Iris pigment epithelial cell (primary cell): ENCODE measurements at places on chromosomes 5 and 9.
A peak's percentile ranks its signal among the peaks of the same experiment; 100 is the strongest.

DNA sequence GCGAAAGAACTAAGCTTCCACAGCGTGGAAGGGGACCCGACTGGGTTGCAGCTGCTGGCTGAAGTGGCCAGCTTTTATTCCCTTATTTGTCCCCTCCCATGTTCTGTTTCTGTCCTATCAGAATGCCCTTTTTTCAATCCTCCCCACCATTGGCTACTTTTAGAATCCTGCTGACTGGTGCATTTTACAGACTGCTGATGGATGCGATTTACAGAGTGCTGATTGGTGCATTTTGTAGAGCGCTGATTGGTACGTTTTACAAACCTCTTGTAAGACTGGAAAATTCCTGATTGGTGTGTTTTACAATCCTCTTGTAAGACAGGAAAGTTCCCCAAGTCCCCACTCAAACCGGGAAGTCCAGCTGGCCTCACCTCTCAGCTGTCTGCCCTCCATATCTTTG is 50.7 kb downstream of the KLF9 start:
- no peak for DNase-seq

GRCh38 chr5:40221796-40222195 is 457.9 kb upstream of the PTGER4 start:
- peak; percentile 81 for DNase-seq

DNA sequence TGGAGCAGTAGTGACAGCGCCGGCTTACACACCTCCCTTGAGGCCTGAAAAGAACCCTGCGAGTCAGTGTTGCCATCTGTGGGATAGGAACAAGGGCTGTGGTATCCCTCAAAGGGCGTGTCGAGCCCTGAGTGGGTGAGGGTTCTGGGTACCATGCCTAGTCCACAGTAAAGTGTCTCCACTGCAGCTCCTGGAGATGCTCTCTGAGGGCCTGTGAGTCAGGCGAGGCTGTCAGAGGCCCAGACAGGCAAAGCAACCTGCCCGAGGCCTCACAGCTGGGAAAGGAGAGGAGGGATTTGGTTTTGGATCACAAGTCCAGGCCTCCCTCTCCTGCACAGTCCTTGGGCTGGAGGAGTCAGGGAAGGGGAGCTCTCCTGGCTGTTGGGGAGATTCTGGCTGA is 6.1 kb downstream of the PRRX2 start:
- DNase-seq: peak; percentile 24

- DNase-seq: no peak
Observed at GRCh38 chr9:106981396-106982287, 118.7 kb downstream of the ZNF462 start.

DNA sequence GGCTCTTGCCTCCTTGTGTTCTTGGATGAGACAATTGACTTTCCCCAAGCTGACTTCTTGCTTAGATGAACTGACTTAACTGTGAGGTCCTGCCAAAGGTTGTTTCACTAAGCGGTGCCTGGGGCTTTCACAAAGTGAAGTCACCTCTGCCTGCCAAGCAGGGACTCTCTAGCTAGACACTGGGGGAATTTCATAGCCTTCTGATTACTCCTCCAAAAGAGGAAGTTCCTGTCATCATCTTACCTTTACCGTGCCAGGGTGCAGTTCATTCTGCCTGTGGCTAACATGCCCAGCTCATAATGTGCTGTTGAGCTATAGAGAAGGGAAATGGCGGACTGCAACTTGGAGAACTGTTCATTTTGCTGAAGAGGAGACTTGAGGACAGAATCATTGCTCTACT is 472.0 kb upstream of the WWC1 start:
- no peak for DNase-seq

- DNase-seq: no peak
Observed at GRCh38 chr9:13020146-13021040, 245.6 kb downstream of the LURAP1L start.

GRCh38 chr5:22354956-22355355 is 498.2 kb downstream of the CDH12 start:
- DNase-seq: no peak

- DNase-seq: no peak
Observed at GRCh38 chr5:160514191-160514590, 92.5 kb downstream of the PTTG1 start.

- no peak for DNase-seq
Observed at GRCh38 chr5:158874792-158875191, 224.9 kb downstream of the EBF1 start.
